Activated CD8-positive, alpha-beta T cell treated with anti-CD3 and anti-CD28 coated beads, Interleukin-2, amount 10 ng/mL, durations not matched to agents 7 days and 5 days (primary cell): ENCODE measurements at places on chromosomes 6 and 20. TPM values are rescaled to one million over a fixed set of nuclear protein-coding genes. Genes with fewer than 3 reads are reported as not detected.

KIF6 gene
- total RNA-seq: not detected

BHLHE23 gene
- not detected for total RNA-seq

RGS17 gene
- not detected for total RNA-seq

ZNF334 gene
- total RNA-seq: 1.1 TPM

IP6K3 gene
- total RNA-seq: not detected

ETV7 gene
- total RNA-seq: 3.5 TPM

CTAGE9 gene
- not detected for total RNA-seq

ENPP4 gene
- 4.9 TPM for total RNA-seq

FAM217A gene
- not detected for total RNA-seq

LY6G5B gene
- 22.6 TPM for total RNA-seq

HLA-DPB1 gene
- 21.0 TPM for total RNA-seq

LRRN4 gene
- total RNA-seq: not detected

CST1 gene
- total RNA-seq: not detected

LGSN gene
- not detected for total RNA-seq

TRPC4AP gene
- 43.2 TPM for total RNA-seq

EPPIN gene
- not detected for total RNA-seq

ACSS1 gene
- total RNA-seq: 40.9 TPM
